GM12878 (cell line): ENCODE measurements at places on chromosomes 4 and X. TPM values are rescaled to one million over a fixed set of nuclear protein-coding genes. Genes with fewer than 3 reads are reported as not detected.
A peak's percentile ranks its signal among the peaks of the same experiment; 100 is the strongest.

GRCh38 chrX:39856472-39857121 is 241.2 kb downstream of the BCOR start:
- DNase-seq: no peak

The FGF16 gene
- total RNA-seq: not detected in 2 replicates

The CD40LG gene
- 0.11 and 0.21 TPM in 2 replicates for total RNA-seq

GRCh38 chrX:100674705-100675104 is 30.7 kb downstream of the SRPX2 start:
- no peak for DNase-seq

GRCh38 chr4:25485104-25485503 is 108.0 kb downstream of the ANAPC4 start:
- DNase-seq: no peak

DNA sequence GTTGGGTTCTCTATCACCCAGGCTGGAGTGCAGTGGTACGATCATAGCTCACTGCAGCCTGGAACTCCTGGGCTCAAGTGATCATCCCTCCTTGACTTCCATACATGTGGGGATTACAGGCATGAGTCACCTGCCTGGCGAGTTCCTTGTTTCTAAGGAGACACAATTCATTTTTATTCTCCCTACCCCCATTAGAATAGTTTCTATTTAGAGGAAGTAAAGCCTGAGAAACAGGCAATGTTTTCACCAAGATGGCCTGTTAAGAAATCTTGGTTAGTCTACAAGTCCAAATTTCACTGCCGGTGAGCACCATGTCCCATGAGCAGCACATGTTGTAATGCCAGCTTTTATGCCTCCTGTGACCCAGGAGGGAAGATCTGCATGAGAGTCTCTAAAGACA is 5.7 kb downstream of the CYBB start:
- DNase-seq: no peak

- peak; percentile 90 for DNase-seq
Measured at GRCh38 chr4:83212041-83212851, 72.4 kb downstream of the COQ2 start.

The MAGEA8 gene
- total RNA-seq: not detected in 2 replicates

The TMPRSS11F gene
- total RNA-seq: not detected in 2 replicates

- no peak for DNase-seq
Measured at GRCh38 chrX:68824152-68824433, 4.7 kb upstream of the EFNB1 start.

DNA sequence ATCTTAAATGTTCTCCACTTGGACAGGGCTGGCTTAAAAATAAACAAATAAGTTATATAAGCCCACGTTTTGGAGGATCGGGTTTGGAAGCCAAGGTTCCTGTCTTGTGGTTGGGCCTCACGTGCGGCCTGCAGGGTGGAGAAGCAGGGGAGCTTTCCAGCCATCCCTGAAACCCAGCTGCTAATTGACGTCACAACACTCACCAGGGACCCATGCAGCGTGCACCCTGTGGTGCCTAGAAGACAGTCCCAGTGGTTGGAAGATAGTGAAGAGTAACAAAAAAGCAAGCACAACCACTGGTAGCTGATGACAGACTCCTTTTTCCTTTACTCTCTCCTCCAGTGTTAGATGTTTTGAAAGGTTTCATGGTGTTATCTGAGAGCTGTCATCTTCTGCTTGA is 142.0 kb upstream of the RBPJ start:
- no peak for DNase-seq

GRCh38 chr4:172978848-172979247 is 189.8 kb upstream of the GALNT7 start:
- DNase-seq: no peak

The GAGE12F gene
- total RNA-seq: 0.72 TPM in 1 of 2 replicates, not detected in the other

DNA sequence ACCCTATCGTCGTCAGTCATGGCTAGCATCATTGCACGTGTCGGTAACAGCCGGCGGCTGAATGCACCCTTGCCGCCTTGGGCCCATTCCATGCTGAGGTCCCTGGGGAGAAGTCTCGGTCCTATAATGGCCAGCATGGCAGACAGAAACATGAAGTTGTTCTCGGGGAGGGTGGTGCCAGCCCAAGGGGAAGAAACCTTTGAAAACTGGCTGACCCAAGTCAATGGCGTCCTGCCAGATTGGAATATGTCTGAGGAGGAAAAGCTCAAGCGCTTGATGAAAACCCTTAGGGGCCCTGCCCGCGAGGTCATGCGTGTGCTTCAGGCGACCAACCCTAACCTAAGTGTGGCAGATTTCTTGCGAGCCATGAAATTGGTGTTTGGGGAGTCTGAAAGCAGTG is 1.6 kb downstream of the ZCCHC12 start:
- DNase-seq: no peak

GRCh38 chr4:4948370-4948769 is 70.9 kb downstream of the CYTL1 start:
- DNase-seq: no peak

DNA sequence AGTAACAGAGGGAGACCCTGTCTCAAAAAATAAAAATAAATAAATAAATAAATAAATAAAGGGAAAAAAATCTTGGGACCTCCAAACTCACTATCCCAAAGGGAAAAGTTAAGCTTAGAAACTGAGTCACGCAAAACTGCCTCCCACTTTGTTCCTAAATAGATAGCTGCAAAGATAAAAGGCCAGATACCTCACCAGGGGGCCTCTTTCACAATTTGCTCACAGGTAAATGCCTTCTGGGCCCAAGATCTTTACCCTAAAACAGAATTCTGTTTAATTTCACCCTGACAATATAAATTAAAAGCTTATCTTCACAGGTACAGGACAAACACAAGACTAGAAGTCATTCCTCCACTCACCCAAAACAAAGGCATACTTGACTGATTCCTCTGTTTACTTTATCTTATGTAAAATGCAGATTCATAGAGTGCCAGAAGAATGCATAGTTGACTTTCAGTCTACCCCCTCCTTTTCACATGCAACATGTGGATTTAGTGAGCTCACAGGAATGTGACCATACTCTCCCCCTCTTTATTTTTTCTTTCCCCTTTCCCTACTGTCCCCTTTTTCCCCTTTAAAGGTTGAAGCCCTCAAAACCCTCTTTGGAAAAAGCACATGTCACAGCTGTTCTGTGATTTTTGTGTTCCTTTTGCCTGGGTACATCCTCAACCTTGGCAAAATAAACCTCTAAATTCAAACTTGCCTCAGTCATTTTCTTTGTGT is 23.4 kb downstream of the ELF2 start:
- no peak for DNase-seq

- DNase-seq: no peak
Measured at GRCh38 chrX:3780564-3780963, 67.1 kb upstream of the PRKX start.

GRCh38 chr4:108263057-108263456 is 94.3 kb upstream of the LEF1 start:
- no peak for DNase-seq

DNA sequence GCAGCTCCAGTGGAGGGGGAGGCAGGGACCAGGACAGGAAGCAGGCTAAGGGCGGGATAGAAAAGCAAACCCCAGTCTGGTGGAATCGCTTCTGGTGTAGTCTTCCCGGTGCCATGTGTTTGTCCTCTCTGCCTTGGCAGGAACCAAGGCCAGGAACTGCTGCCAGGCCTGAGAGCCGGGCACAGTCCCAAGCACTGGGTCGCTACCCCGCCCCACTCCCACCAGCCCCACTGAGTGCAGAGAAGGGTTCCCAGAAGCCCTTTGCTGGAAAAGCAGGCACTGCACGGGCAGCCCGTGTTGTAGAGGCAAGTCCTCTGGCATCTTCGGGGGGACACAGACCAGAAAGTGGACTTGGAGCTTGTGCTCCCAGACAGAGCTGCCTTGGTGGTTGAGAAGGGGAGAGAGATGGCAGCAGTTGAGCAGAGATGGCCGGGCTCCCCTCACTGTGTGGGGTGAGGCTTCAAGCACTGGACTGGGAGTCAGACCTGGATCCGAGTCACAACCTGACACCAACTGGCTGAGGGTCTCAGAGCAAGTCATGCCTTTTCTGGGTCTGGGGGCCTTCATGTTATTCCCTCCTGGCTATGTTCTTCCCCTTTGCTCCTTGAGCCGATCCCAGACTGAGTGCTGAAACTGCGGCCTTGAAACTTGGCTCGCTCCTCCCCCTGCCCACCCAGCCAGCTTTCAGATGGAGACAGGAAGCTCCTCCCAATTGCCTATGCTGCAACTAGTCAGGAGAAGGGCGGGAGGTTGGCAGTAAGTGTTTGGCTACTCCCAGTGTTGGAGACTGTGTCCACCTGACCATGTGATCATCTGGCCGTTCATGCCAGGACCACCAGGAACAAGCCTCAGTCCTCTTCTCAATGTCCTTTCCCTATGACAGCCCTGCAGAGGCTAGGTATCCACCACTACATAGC is 59.7 kb upstream of the MTM1 start:
- no peak for DNase-seq

The PDLIM3 gene
- total RNA-seq: not detected in 2 replicates

DNA sequence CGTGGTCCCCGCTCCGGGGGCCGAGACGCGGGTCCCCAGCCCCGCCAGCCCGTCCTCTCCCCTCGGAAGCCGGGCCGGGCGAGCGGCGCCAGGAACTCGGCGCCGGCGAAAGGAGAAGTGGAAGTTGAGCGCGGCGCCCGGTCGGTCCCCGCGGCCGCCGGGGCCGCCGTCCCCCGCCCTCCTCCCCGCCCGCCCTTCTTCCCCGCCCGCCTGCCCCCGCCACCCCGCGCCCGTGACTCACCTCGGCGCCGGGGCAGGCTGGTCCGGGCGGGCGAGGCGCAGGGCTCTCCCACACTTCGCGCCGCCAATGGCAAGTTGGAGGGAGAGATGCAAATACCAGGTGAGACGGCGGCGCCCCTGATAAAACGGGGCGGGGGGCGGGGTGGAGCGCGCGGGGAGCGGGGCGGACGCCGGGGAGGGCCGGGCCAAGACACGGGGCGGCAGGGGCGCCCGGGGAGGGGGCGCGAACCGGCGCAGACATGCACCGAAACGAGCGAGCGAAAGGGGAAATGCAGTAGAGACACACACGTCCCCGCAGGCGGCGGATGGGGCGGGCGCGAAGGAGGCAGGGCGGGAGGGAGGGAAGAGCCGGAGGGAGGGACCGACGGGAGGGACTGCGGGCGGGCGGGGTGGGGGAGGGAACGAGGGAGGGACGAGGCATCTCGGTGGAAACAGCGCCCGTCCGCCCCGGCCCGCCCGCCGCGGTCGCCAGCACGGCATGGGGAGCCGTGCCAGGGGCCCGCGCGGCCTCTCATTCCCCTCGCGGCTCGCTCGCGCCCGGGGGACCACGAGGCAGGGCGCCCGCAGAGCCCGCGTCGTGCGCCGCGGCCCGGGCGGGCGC is at the start of gene ELF4:
TSS of gene ELF4 (minus strand) at position 119 of the 841 bp plus-strand sequence. CDS start 29,167 bp downstream, outside the sequence.
- no peak for DNase-seq

GRCh38 chr4:2352171-2352570 is 66.3 kb downstream of the ZFYVE28 start:
- no peak for DNase-seq

The MAGEB4 gene
- total RNA-seq: not detected in 2 replicates

- DNase-seq: peak; percentile 1
Measured at GRCh38 chr4:137124278-137124932, 407.9 kb downstream of the PCDH18 start.

- no peak for DNase-seq
Measured at GRCh38 chr4:182711211-182711610, 206.0 kb downstream of the DCTD start.

The TRMT2B gene
- total RNA-seq: 13.0 and 14.2 TPM in 2 replicates

DNA sequence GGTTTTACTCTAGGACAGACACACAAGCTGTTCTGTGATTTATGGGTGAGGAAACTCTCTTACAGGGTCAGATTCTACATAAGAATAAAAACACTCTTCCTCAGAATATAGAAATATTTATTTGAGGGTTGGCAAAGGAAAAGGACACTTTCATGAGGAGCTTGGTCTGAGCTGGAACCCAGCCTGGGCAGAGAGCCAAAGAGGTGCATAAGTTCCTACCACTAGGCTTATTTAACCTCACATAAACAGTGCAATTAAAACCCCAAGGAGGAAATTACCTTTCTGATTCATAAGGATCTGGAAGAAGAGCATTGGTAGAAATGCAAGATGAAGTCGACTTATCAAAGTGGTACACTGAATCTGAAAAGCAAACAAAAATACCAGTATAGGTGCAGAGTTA is 32.9 kb downstream of the SETD7 start:
- no peak for DNase-seq

DNA sequence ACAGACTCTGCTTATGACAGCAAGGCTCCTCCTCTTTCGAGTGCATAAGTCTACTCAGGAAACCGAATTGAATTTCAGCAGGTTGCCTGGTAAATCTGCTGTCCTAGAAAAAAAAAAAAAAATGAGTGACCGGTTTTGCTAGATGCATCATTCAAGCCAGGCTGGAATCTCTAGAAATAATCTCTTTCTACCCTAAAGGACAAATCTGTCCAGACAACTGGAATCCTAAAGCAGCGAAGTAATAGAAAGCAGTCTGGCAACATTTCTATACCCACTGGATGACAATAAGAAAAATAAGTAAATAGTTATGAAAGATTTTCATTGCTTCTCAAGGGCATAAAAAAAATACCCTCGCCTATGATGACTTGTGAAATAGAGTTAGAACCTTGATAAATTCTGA is 703.5 kb downstream of the RPA4 start:
- no peak for DNase-seq

GRCh38 chr4:138983690-138984089 is 31.9 kb upstream of the NOCT start:
- DNase-seq: no peak

- no peak for DNase-seq
Measured at GRCh38 chr4:102430461-102430910, 70.7 kb upstream of the NFKB1 start.

DNA sequence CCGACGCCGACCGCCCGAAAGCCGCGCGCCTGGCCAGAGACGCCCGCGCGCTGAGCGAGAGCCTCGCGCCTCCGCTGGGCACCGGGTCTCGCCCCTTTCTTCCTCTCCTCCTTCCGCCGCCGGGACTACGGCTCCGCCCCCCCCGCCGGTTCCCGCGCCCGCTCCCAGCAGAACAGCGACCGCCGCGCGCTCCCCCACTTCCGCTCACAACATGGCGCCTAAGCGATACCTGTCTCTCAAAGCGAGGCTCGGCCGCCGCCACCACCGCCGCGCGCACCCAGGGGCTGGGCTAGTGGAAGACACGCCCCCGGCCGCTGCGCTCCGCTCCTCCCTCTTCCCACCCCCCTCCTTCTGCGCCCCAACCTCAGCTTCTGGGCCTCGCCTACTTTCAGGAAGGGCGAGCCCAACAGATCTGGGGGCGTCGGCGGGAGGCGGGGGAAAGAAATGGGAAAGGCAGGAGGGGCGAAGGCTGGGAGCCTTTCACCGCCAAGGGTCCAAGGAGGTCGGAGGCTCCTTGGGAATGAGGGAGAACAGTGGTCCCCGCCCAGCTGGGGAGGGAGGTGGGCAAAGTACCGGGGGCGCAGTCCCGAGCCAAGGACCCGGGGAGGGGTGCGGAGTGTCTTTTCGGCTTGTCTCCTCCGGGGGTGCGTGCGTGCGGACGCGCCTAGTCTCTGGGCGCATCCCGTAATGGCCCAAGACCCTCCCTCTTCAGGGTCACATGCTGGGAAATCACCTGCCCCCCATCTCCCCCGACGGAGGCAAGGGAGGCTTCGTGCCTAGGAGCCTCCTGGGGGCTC is at the start of gene RPS6KA3:
TSS of gene RPS6KA3 (minus strand) at position 100 of the 797 bp plus-strand sequence. CDS start 277 bp downstream, outside the sequence.
- DNase-seq: peak; percentile 44

The RBM46 gene
- not detected in 2 replicates for total RNA-seq

The HELT gene
- not detected in 2 replicates for total RNA-seq

The ACSL1 gene
- total RNA-seq: 59.5 and 63.2 TPM in 2 replicates

The UGT2A1 gene
- total RNA-seq: not detected in 2 replicates

- DNase-seq: no peak
Measured at GRCh38 chr4:41074215-41074614, 140.1 kb downstream of the APBB2 start.

- DNase-seq: no peak
Measured at GRCh38 chr4:21191317-21191716, 491.1 kb downstream of the PACRGL start.

The RLIM gene
- 24.8 and 26.3 TPM in 2 replicates for total RNA-seq

The CSAG3 gene
- total RNA-seq: not detected in 2 replicates

The ARR3 gene
- total RNA-seq: not detected in 2 replicates

The CFAP99 gene
- total RNA-seq: not detected in 2 replicates
